Heart right ventricle (tissue), 16 donors: ENCODE measurements at places on chromosomes 11 and 22.

GRCh38 chr11:29027436-29027835, 919.2 kb downstream of the METTL15 start:
- no peaks in the 10 kb centered on the region for H3K4me1 ChIP-seq
- no peak for DNase-seq

DNA sequence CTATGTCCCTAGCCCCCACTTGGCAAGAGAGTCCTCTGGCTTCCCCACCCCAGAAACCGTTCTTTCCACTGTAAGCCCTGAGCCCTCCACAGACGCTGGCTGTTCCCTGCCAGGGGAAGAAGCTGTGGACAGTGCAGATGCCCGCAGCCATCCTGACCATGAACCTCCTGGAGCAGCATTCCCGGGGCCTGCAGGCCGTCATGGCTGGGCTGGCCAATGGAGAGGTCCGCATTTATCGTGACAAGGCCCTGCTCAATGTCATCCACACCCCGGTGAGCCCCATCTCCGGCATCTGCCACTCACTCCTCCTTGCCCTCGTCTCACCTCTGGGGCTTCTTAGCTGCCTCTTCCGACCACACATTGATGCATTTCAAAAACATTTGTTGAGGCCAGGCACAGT, 13.2 kb downstream of the BBS1 start:
- H3K27ac ChIP-seq: peak overlapping the region; percentile 23
- peak; percentile 50 for DNase-seq
- H3K4me1 ChIP-seq: peaks cover 8% of the 10 kb centered on the region
- no peak overlapping the region for H3K4me3 ChIP-seq
- no peaks in the 10 kb centered on the region for H3K36me3 ChIP-seq

- H3K27me3 ChIP-seq: no peaks in the 10 kb centered on the region
- no peaks in the 10 kb centered on the region for H3K36me3 ChIP-seq
- H3K4me3 ChIP-seq: no peak overlapping the region
- no peak overlapping the region for H3K27ac ChIP-seq
These were observed 360.3 kb upstream of the SYN3 start for GRCh38 chr22:33418484-33418883.

GRCh38 chr22:45869340-45869847, 107.6 kb downstream of the WNT7B start:
- H3K4me1 ChIP-seq: peaks cover 21% of the 10 kb centered on the region
- H3K27ac ChIP-seq: no peak overlapping the region
- H3K27me3 ChIP-seq: peaks cover 16% of the 10 kb centered on the region
- no peaks in the 10 kb centered on the region for H3K36me3 ChIP-seq
- no peak overlapping the region for H3K4me3 ChIP-seq

- no peaks in the 10 kb centered on the region for H3K27me3 ChIP-seq
- H3K27ac ChIP-seq: peak overlapping the region; percentile 84
- no peak for DNase-seq
- no peaks in the 10 kb centered on the region for H3K4me1 ChIP-seq
- H3K4me3 ChIP-seq: no peak overlapping the region
- no peaks in the 10 kb centered on the region for H3K36me3 ChIP-seq
These were observed 129.4 kb downstream of the CCDC34 start for GRCh38 chr11:27233654-27234042.

DNA sequence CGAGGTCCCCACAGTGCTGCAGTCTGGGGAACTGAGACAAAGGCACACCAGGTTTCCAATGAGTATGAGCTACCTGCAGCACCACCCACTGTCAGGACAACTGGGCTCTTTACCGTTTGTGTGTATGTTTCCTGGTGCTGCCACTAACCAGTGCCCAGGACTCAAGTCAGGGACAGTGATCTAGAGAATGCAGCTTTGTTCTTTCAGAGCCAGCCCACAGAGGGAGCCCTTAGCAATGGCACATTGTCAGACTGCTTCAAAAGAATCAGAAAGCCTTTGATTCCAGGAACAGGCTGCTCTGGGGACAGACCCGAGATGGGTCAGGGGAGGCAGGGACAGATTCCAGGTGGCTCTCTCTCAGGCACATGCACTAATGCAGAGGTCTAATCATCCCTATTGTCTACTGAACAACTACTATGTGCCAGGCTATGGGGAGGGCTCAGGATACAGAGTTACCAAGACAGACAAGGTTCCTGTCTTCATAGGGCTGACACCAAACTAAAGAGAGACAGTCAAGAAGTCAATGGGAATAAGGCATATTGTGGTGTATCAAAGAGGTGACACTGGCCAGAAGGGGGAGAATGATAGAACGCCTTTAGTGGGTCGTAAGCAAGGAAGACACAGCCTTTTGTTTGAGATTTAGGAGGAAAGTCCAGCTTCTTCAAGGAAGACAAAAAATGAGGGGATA, 103.7 kb downstream of the VPREB1 start:
- no peak overlapping the region for H3K4me3 ChIP-seq
- H3K4me1 ChIP-seq: no peaks in the 10 kb centered on the region
- H3K27me3 ChIP-seq: peaks cover 67% of the 10 kb centered on the region
- H3K27ac ChIP-seq: no peak overlapping the region

- H3K4me1 ChIP-seq: peaks cover 13% of the 10 kb centered on the region
- peak overlapping the region; percentile 44 for H3K27ac ChIP-seq
- peak; percentile 24 for DNase-seq
- no peaks in the 10 kb centered on the region for H3K36me3 ChIP-seq
- no peaks in the 10 kb centered on the region for H3K27me3 ChIP-seq
- H3K4me3 ChIP-seq: no peak overlapping the region
These were observed 11.1 kb downstream of the RAPSN start for GRCh38 chr11:47437746-47438418.
